ENCODE measurements at places on chromosomes 13 and 19. TPM values are rescaled to one million over a fixed set of nuclear protein-coding genes. Genes with fewer than 3 reads are reported as not detected.

DNA sequence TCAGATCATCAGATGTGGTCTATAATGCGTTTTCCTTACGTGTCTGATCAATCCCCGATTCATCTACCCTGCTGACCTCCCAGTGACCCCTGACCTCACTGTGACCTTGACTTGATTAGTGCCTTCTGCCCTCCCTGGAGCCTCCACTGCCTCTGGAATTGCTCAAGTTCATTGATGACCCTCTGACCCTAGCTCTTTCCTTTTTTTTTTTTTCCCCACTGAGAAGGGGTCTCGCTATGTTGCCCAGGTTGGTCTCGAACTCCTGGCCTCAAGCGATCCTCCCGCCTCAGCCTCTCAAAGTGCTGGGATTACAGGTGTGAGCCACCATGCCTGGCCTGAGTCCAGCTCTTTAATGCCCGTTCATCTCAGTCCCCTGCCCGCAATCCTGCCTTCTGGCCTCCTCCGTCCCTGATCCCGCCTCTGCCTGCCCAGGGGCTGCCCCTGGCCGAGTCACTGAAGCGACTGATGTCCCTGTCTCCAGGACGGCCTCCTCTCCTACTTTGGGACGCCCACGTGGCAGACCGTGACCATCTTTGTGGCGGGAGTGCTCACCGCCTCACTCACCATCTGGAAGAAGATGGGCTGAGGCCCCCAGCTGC, 4.0 kb upstream of the FTL start:
- DNase-seq: no peak
- no peaks in the 10 kb centered on the region for H3K27me3 ChIP-seq
- H3K27ac ChIP-seq: peak overlapping the region; percentile 54
- H3K36me3 ChIP-seq: peaks cover 31% of the 10 kb centered on the region
- H3K4me3 ChIP-seq: peak overlapping the region; percentile 26
- peaks cover 52% of the 10 kb centered on the region for H3K4me1 ChIP-seq

The ZNF442 gene
- 2.3 TPM for total RNA-seq

- peak; percentile 63 for DNase-seq
- peaks cover 22% of the 10 kb centered on the region for H3K36me3 ChIP-seq
- no peaks in the 10 kb centered on the region for H3K27me3 ChIP-seq
- H3K4me1 ChIP-seq: no peaks in the 10 kb centered on the region
- H3K27ac ChIP-seq: no peak overlapping the region
These were observed 9.8 kb upstream of the ZNF544 start for GRCh38 chr19:58218899-58219298.

The CADM4 gene
- total RNA-seq: 0.57 TPM

- no peak overlapping the region for H3K4me3 ChIP-seq
- H3K36me3 ChIP-seq: no peaks in the 10 kb centered on the region
- H3K27me3 ChIP-seq: peaks cover 34% of the 10 kb centered on the region
- H3K27ac ChIP-seq: no peak overlapping the region
- H3K4me1 ChIP-seq: peaks cover 15% of the 10 kb centered on the region
- DNase-seq: no peak
These were observed 632 bp downstream of the NPAS1 start for GRCh38 chr19:47020132-47020805.

DNA sequence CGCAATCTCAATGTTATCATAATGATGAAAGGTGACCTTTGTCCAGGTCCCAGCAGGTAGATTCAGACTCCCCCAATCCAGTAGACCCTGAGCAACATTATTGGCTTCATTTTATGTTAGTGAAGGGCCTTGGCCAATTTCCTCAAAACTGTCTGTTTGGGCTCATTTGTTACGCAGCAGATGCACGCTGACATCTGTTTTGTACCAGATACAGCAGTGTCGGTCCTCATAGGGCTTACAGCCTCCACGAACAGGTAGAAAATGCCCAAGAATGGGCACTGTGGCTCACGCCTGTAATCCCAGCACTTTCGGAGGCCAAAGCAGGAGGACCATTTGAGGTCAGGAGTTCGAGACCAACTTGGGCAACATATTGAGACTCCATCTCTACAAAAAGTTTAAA, 13.1 kb upstream of the NMRK2 start:
- H3K36me3 ChIP-seq: no peaks in the 10 kb centered on the region
- H3K4me1 ChIP-seq: no peaks in the 10 kb centered on the region
- H3K4me3 ChIP-seq: no peak overlapping the region
- H3K27me3 ChIP-seq: peaks cover 8% of the 10 kb centered on the region

- DNase-seq: peak; percentile 77
- H3K36me3 ChIP-seq: peaks cover 4% of the 10 kb centered on the region
- peaks cover 4% of the 10 kb centered on the region for H3K27me3 ChIP-seq
- peaks cover 37% of the 10 kb centered on the region for H3K4me1 ChIP-seq
These were observed 2.5 kb upstream of the LHB start for GRCh38 chr19:49019242-49019932.

The ZNF324 gene
- total RNA-seq: 8.3 TPM

The ZNF224 gene
- 14.0 TPM for total RNA-seq

DNA sequence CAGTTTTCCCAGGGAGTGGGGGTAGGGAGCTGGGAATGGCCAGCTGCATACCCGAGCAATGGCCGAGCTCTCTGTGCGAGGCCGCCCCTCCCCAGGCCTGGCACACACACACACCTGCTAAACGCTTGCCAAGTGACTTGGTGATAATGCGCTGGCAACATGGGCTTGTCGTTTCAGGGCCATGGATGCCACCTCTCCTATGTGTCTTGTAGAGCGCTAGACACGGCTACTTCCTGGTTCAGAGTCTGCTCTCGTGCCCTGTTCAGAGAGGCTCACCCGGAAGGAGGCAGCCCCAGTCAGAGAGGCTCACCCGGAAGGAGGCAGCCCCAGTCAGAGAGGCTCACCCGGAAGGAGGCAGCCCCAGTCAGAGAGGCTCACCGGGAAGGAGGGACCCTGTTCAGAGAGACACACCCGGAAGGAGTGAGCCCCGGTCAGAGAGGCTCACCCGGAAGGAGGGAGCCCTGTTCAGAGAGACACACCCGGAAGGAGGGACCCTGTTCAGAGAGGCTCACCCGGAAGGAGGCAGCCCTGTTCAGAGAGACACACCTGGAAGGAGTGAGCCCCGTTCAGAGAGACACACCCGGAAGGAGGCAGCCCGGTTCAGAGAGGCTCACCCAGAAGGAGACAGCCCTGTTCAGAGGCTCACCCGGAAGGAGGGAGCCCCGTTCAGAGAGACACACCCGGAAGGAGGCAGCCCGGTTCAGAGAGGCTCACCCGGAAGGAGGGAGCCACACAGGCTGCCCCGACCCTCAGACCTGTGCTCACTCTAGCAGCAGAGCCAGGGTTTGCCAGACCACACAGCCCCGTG, 4.2 kb downstream of the ADPRHL1 start:
- H3K27ac ChIP-seq: peak overlapping the region; percentile 66
- H3K27me3 ChIP-seq: no peaks in the 10 kb centered on the region
- H3K4me3 ChIP-seq: peak overlapping the region; percentile 68
- DNase-seq: peak; percentile 82
- H3K4me1 ChIP-seq: no peaks in the 10 kb centered on the region
- H3K36me3 ChIP-seq: peaks cover 5% of the 10 kb centered on the region

- no peaks in the 10 kb centered on the region for H3K36me3 ChIP-seq
- DNase-seq: no peak
These were observed 15.2 kb upstream of the C1QTNF9B start for GRCh38 chr13:23912469-23912868.

DNA sequence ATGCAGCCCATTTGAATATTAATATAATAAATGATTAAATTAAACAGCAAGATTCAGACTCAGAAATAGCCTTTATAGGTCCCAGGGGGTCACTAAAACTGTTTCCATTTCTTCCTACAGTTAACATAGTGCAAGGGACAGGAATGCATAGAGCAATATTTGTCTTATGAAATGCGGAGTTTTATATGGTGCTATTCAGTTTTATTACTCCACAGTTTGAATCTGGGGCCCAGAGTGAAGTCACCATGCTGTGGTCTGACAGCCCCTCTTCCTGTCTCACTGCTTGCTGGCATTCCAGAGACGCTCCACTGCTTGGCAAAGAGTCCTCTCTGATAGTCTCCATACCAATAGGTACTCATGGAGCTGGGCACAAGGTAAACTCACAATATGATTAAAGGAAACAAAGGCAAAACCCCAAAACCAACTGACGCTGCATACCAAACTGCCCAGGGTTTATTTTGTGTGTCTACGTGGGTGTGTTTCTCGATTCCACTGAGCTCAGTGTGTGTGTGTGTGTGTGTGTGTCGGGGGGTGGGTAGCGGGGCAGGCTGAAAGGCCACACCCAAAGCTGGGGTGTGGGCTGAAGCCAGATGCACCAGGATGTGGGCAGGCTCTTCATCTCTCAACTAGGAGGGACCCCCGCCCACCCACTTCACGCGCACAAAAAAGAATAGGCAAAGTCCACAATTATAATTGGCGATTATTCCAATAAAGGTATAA, 277.9 kb downstream of the TSHZ3 start:
- peaks cover 34% of the 10 kb centered on the region for H3K27me3 ChIP-seq
- no peak overlapping the region for H3K27ac ChIP-seq
- no peaks in the 10 kb centered on the region for H3K36me3 ChIP-seq
- H3K4me1 ChIP-seq: no peaks in the 10 kb centered on the region

GRCh38 chr13:42971691-42972347, 20.2 kb downstream of the EPSTI1 start:
- no peak overlapping the region for H3K4me3 ChIP-seq
- peaks cover 2% of the 10 kb centered on the region for H3K36me3 ChIP-seq
- no peak overlapping the region for H3K27ac ChIP-seq
- peaks cover 17% of the 10 kb centered on the region for H3K4me1 ChIP-seq
- no peaks in the 10 kb centered on the region for H3K27me3 ChIP-seq
- DNase-seq: no peak

The C19orf85 gene
- not detected for total RNA-seq

GRCh38 chr19:14054721-14055120, 7.2 kb downstream of the PALM3 start:
- H3K4me3 ChIP-seq: no peak overlapping the region
- H3K36me3 ChIP-seq: peaks cover 28% of the 10 kb centered on the region
- peaks cover 11% of the 10 kb centered on the region for H3K27me3 ChIP-seq
- DNase-seq: no peak
- peaks cover 15% of the 10 kb centered on the region for H3K4me1 ChIP-seq
- H3K27ac ChIP-seq: no peak overlapping the region

The CATSPERD gene
- total RNA-seq: not detected

- no peak for DNase-seq
- H3K27me3 ChIP-seq: no peaks in the 10 kb centered on the region
- H3K27ac ChIP-seq: peak overlapping the region; percentile 99
- H3K4me1 ChIP-seq: peaks cover 31% of the 10 kb centered on the region
- peaks cover 20% of the 10 kb centered on the region for H3K36me3 ChIP-seq
- H3K4me3 ChIP-seq: peak overlapping the region; percentile 100
These were observed 610 bp downstream of the ZNF791 start for GRCh38 chr19:12611361-12611699.

The WBP4 gene
- total RNA-seq: 13.5 TPM

The FKRP gene
- 12.3 TPM for total RNA-seq

DNA sequence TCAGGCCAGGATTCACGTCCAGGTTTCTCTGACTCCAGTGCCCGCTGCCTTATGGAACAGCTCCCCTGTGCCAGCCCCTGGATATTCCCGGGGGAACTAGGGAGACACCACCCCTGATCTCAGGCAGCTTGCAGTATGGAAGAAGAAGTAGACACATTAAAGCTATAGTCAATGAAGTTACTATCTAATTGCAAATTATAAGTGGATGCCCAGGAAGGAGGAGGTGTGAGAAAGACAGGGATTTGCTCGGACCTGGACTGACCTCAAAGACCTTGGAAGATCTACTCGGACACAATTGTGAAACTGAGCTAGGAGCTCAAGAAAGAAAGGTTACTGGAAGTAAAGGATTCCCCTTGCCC, 10.4 kb downstream of the SIGLEC11 start:
- H3K36me3 ChIP-seq: no peaks in the 10 kb centered on the region
- H3K4me1 ChIP-seq: peaks cover 3% of the 10 kb centered on the region
- no peak overlapping the region for H3K4me3 ChIP-seq
- no peak for DNase-seq
- no peak overlapping the region for H3K27ac ChIP-seq

The CD209 gene
- not detected for total RNA-seq

DNA sequence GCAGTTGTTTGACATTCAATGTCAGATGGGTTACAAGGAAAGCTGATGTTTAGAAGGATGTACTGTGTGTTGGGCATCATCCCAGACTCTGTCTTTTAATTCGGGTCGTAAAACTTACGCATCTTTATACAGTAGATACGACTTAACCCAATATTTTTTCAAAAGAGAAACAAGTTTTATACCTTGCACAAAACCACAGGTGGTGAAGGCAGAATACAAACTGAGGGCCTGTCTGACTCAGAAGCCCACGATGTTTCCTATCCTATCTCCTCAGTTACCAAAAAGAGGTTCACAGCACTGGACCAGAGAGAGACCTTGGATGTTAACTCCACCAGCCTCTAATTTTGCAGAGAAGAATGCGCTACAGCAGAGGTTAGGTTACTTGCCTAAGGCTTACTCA, 477.0 kb downstream of the FOXO1 start:
- no peaks in the 10 kb centered on the region for H3K36me3 ChIP-seq
- H3K27me3 ChIP-seq: no peaks in the 10 kb centered on the region
- peak; percentile 52 for DNase-seq
- H3K4me3 ChIP-seq: no peak overlapping the region
- peaks cover 76% of the 10 kb centered on the region for H3K4me1 ChIP-seq
- peak overlapping the region; percentile 85 for H3K27ac ChIP-seq

GRCh38 chr13:27086599-27087265, 84.9 kb downstream of the USP12 start:
- DNase-seq: no peak
- peaks cover 54% of the 10 kb centered on the region for H3K36me3 ChIP-seq

DNA sequence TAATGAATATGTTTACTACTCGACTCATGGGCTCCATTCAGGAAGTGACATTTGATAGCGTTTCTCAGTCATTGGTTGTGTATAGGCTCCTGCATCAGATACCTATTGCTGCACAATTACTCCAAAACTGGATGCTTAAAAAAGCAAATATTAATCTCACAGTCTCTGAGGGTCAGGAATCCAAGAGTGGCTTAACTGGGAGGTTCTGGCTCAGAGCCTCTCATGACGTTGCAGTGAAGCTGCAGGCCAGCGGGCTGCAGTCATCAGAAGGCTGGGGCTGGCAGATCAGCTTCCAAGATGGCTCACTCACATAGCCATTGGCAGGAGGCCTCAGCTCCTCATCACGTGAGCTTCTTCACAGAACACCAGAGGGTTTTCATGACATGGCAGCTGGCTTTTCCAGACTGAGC, 525.1 kb upstream of the NBEA start:
- no peaks in the 10 kb centered on the region for H3K36me3 ChIP-seq
- no peaks in the 10 kb centered on the region for H3K4me1 ChIP-seq
- DNase-seq: no peak
- no peak overlapping the region for H3K4me3 ChIP-seq
- no peaks in the 10 kb centered on the region for H3K27me3 ChIP-seq

DNA sequence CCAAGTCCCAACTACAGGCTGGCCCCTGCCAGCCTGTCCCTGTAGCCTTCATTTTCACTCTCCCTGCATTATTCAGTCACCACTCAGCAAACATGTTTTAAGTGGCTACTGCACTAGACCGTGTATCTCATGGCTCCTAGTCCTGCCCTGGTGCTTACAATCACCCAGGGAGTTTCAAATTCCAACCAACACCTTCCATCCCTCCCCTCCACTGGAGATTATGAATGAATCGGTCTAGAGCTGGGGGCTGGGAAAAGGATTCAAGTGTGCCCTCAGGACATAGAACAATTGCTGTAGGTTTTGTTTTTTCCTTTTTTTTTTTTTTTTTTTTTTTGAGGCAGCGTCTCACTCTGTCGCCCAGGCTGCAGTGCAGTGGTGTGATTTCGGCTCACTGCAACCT, 15.0 kb upstream of the TNFAIP8L1 start:
- no peak overlapping the region for H3K4me3 ChIP-seq
- no peak for DNase-seq

The CYP4F11 gene
- not detected for total RNA-seq

The BRME1 gene
- 9.0 TPM for total RNA-seq

The RAB3A gene
- total RNA-seq: 3.9 TPM

All from activated CD4-positive, alpha-beta memory T cell treated with anti-CD3 and anti-CD28 coated beads for 36 hours (primary cell).